Myocyte (in vitro differentiated cells): ENCODE measurements at places on chromosomes 4 and X. TPM values are rescaled to one million over a fixed set of nuclear protein-coding genes. Genes with fewer than 3 reads are reported as not detected.
A peak's percentile ranks its signal among the peaks of the same experiment; 100 is the strongest.

DNA sequence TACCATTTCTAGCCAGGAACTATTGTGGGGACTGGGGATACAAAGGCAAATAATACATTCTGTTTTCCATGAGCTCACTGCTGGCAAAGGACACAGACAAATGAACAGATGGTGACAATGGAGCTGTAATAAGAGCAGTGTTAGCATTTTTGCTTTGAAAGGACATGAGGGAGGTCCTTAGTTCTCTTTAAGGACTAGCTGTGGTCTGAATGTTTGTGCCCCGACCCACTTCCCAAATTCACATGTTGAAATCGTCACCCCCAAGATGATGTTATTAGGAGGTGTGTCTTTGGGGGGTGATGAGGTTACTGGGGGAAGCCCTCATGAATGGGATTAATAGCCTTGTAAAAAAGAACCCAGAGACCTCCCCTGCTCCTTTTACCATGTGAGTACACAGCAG, 30.3 kb downstream of the CCNG2 start:
- DNase-seq, result peak; percentile 71

DNA sequence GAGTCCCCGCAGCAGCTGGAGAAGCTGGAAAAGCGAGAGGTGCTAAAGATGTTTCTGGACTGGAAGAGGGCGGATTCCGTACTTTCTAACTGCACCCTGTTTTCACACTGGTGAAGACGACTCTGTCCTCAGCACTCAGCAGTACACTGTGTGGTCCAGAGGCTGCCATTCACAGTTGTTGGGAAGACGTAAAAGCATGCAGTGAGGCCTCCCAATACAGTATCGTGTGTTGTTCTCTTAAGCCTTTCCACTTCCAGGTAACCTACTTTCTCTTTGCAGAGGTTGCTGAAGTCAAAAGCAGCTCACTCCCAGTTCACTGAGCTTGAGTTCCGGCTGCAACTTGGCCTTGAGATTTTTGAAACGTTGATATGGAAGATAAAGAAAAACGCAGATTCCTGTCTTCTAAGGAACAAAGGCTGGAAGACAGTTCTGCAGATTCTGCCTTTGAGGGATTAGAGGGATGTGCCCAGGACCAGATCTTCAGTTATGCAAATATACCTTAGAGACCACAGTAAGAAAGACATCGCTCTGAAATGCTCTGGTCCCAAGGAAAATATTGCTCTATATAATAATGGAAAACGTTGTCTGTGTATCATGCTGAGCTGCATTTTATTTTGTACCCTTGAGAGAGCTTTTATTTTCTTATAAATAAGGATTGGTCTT, 540.9 kb downstream of the TRIML1 start:
- no peak for DNase-seq

GRCh38 chr4:149638073-149638472, 177.6 kb downstream of the IQCM start:
- DNase-seq, result peak; percentile 12

DNA sequence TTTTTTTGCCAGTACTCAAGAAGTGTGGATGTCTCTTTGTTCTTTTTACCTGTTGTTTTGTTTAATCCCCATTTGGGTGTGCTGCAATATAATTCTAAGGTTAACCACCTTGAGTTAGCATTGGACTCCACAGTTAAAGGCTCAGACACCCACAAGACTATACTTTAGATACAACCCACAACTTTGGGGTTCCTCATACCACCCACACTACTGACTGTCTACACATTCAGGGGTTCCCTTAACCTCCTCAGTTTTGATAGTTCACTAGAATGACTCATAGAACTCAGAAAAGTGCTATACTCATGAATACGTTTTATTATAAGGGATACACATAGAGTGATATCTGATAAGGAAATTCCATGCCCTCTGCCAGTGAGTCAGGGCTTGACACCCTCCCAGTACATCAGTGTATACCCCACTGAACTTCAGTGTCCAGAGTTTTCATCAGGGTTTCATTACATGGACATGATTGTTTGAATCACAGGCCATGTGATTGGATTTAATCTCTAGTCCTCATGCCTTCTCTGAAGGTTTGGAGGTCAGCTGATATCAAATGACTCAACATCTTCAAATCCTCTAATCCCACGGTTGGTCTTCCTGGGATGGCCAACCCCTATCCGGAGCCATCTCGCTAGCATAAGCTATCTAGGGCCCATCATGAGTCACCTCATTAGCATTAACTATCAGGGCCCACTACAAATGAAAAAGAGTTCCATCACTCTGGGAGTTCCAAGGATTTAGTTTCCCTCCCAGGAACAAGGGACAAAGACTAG, 357.7 kb upstream of the EMCN start:
- no peak for DNase-seq

DNA sequence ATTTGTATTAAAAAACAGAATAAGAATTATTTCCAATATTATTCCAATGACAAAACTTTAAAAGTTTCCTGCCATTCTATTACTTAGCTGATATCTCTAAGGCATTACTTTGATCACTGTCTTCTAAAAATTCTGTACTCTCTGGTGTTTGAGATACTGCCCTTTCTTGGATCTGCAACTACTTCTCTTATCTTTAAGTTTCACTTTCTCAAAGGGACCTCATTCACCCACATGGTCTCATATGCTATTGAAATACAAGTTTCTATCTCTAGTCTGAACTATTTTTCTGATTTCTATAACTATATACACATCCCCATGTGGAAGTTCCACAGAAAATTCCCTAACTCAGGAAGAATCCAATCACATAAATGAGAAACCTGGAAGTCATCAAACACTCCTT, 22.2 kb downstream of the TMPRSS11E start:
- no peak for DNase-seq

DNA sequence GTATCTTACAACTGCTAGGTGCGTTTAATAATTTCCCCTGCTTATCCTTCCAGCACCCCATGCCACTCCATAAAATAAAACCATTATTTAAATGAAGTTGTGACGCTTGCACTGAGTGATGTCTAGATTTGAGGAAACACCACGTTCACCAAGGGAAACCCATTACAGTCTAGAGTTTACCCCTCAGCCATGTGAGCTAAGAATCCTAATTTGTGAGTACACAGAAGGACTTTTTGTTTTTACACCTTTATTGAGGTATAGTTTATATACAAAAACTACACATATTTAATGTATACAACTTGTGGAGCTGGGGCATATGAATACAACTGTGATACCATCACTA, 326.8 kb downstream of the RAPGEF2 start:
- no peak for DNase-seq

- no peak for DNase-seq
These were observed 261.8 kb downstream of the MID1IP1 start for GRCh38 chrX:39063037-39063436.

- DNase-seq, result no peak
These were observed 39.5 kb downstream of the HADH start for GRCh38 chr4:108029016-108029720.

The DGKK gene
- total RNA-seq, result not detected in 2 replicates

The SPANXN4 gene
- not detected in 2 replicates for total RNA-seq

The GPR119 gene
- not detected in 2 replicates for total RNA-seq

The HERC5 gene
- total RNA-seq, result 1.5 and 4.9 TPM in 2 replicates
